ENCODE measurements at places on chromosomes 7 and 10. TPM values are rescaled to one million over a fixed set of nuclear protein-coding genes. Genes with fewer than 3 reads are reported as not detected.

MOGAT3 gene
- total RNA-seq, result not detected

- DNase-seq, result no peak
Measured at GRCh38 chr7:13312307-13312706, 624.9 kb downstream of the ARL4A start.

- peak; percentile 2 for DNase-seq
Measured at GRCh38 chr7:153381275-153382040, 621.9 kb downstream of the ACTR3B start.

GRCh38 chr7:151078233-151079040, 2.2 kb downstream of the FASTK start:
- no peak for DNase-seq

- no peak for DNase-seq
Measured at GRCh38 chr10:50334273-50334672, 83.0 kb upstream of the ASAH2 start.

DNA sequence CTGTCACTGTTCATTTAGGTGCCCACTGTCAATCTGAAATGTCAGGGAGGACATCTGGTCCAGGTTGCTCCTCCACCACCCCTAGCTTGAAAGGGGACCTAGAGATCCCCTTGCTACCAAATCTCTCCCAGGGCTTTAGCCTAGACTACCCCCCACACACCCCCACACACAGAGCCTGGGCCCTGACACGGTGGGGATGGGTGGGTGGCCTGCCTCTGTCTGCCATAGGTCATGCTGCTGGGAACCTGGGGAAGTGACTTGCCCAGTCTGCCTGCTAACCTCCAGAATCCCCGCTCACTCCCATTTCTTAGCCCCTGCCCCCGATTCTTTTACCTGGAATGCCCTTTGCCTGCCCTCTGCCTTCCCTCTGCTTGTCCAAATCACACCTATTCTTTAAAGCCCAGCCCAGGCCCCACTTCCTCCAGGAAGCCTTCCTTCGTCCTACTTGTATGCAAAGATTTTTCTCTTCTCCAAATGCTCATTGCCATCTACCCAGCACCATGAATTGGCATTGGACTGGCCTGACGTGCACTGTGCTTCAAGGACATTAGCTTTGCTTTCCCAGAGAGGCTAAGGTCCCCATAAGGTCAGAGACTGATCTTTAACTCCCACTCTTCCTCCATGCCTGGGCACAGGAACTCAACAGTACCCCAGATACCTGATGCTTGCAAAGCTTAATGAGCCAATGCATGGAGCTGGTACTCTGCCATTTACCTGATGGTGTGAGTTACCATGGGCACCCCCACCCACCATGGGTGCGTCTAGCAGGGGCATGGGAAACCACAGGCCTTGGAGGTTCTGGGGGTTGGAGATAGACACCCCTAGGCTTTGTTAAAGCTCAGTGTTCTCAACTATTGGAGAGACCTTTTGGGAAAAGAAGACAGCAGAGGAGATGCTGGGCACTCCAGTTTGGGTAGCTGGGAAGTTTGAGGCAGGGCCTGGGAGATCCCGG, 2.0 kb upstream of the SMARCD3 start:
- DNase-seq, result no peak

GRCh38 chr10:78264361-78264760, 230.7 kb downstream of the RPS24 start:
- DNase-seq, result no peak

DNA sequence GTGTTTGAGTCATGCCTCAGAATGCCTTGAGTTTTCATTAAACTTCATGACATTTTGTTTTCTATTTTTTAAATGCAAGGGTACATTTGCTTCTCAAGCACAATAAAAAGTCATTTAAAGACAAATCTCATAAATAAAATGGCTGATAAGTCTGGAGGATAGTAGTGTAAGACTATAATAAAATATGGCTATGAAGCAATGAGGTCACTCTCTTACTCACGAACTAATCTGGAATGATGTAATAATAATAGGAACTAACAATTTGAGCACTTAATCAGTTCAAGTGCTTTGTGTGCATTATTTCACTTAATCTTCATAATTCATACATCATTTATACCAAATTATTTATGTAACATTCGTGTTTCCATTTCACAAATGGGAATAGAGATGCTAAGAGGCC, 149.3 kb upstream of the CTTNBP2 start:
- no peak for DNase-seq

IQUB gene
- total RNA-seq, result 0.45 TPM

- no peak for DNase-seq
Measured at GRCh38 chr10:43857206-43857930, 208.7 kb upstream of the ZNF32 start.

DNA sequence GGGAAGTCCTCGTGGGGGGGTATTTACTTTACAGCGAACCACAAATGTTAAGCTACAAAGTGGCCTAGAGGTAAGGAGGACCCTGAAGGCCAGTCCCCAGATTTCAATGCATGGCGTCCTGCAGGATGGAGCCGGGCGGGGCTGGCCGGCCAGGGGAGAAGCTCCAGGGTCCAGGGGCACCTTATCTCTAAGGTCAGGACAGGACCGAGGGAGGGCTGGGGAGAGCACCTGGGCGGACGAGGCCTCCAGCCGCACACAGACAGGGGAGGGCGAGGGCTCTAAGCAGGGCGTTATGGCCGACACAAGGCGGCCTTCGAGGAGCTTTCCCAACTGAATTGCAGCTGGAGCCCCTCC, 96.4 kb upstream of the DIP2C start:
- DNase-seq, result no peak

- no peak for DNase-seq
Measured at GRCh38 chr10:113524120-113524519, 28.7 kb upstream of the HABP2 start.

DNA sequence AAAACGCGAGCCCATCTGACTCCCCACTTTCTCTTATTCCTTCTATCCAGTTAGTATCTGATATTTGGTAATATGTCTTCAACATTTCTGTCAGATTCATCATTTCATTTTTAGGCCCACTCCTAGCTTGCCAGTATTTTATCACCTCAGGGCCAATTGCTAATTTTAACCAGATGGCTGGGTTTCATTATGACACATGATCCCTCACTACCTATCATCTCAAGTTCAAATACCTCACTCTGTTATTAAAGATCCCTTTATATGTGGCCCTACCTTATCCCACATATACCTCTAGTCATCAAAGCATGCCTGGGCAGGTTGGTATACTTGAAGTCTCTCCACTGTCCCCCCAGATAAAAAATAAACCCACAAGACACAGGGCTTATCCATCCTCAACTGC, 104.9 kb downstream of the RNLS start:
- DNase-seq, result no peak

SPDYE8 gene
- total RNA-seq, result not detected

GPR158 gene
- total RNA-seq, result not detected

BPGM gene
- 39.1 TPM for total RNA-seq

- peak; percentile 54 for DNase-seq
Measured at GRCh38 chr7:26376175-26376917, 84.7 kb downstream of the SNX10 start.

GRCh38 chr10:126734015-126734414, 63.5 kb upstream of the C10orf90 start:
- no peak for DNase-seq

Measured in natural killer cell (primary cell).